ENCODE measurements at places on chromosomes 7 and 10. TPM values are rescaled to one million over a fixed set of nuclear protein-coding genes. Genes with fewer than 3 reads are reported as not detected.

The DENND2A gene
- total RNA-seq, result 10.8 TPM

The CHST3 gene
- total RNA-seq, result 18.0 TPM

The STRIP2 gene
- 17.1 TPM for total RNA-seq

The DGKI gene
- 1.3 TPM for total RNA-seq

The MYO3A gene
- not detected for total RNA-seq

The BTBD16 gene
- not detected for total RNA-seq

The KCND2 gene
- not detected for total RNA-seq

The IL6 gene
- 0.69 TPM for total RNA-seq

The ABCF2 gene
- total RNA-seq, result 30.5 TPM

The EPO gene
- total RNA-seq, result not detected

The IKZF1 gene
- total RNA-seq, result 2.1 TPM

The EPHB6 gene
- total RNA-seq, result 4.4 TPM

The GRM3 gene
- not detected for total RNA-seq

The DOCK1 gene
- total RNA-seq, result 16.8 TPM

The MCM10 gene
- 0.08 TPM for total RNA-seq

The CNPY1 gene
- total RNA-seq, result not detected

The TCAF2 gene
- 0.22 TPM for total RNA-seq

The WDFY4 gene
- total RNA-seq, result 1.5 TPM

The EFCAB10 gene
- not detected for total RNA-seq

The TMEM225B gene
- total RNA-seq, result not detected

The VKORC1L1 gene
- total RNA-seq, result 19.2 TPM

The LIPK gene
- not detected for total RNA-seq

The CLDN4 gene
- total RNA-seq, result 0.27 TPM

The ATRNL1 gene
- total RNA-seq, result 2.9 TPM

The ZNF804B gene
- not detected for total RNA-seq

The ALDH18A1 gene
- total RNA-seq, result 11.1 TPM

The EN2 gene
- 0.11 TPM for total RNA-seq

The PNLIPRP1 gene
- not detected for total RNA-seq

The CALN1 gene
- total RNA-seq, result not detected

The DNAJC12 gene
- 6.1 TPM for total RNA-seq

The UNCX gene
- not detected for total RNA-seq

The OR6B1 gene
- not detected for total RNA-seq

The CFAP69 gene
- total RNA-seq, result 3.8 TPM

The AHR gene
- total RNA-seq, result 24.9 TPM

The FXYD4 gene
- total RNA-seq, result not detected

The RAMP3 gene
- 30.7 TPM for total RNA-seq

The ZMIZ1 gene
- total RNA-seq, result 55.9 TPM

The PHKG1 gene
- 21.4 TPM for total RNA-seq

The IDI2 gene
- 0.33 TPM for total RNA-seq

The NEUROD6 gene
- total RNA-seq, result not detected

The MRLN gene
- total RNA-seq, result not detected

The GJD4 gene
- total RNA-seq, result not detected

The SPDYE2B gene
- total RNA-seq, result not detected

The MYOZ1 gene
- total RNA-seq, result 4.8 TPM

The SYT15 gene
- total RNA-seq, result 1.9 TPM

The LIPJ gene
- not detected for total RNA-seq

The AASS gene
- 34.7 TPM for total RNA-seq

The VWA2 gene
- total RNA-seq, result not detected

The TDRD1 gene
- 1.9 TPM for total RNA-seq

The C10orf67 gene
- 0.36 TPM for total RNA-seq

The AGBL3 gene
- total RNA-seq, result 1.5 TPM

The RBM33 gene
- 30.8 TPM for total RNA-seq

The NAT16 gene
- not detected for total RNA-seq

The SLC26A4 gene
- total RNA-seq, result 0.41 TPM

The CCDC136 gene
- 8.2 TPM for total RNA-seq

The FIS1 gene
- total RNA-seq, result 322 TPM

The SPACDR gene
- 0.88 TPM for total RNA-seq

The NUTM2A gene
- total RNA-seq, result 2.2 TPM

The CRTAC1 gene
- 2.3 TPM for total RNA-seq

Data from left ventricle myocardium inferior (tissue), 1 donor.